Stimulated activated CD8-positive, alpha-beta memory T cell treated with anti-CD3 and anti-CD28 coated beads, Interleukin-12 subunit alpha, Interleukin-12 subunit beta, amount 100 ng/mL, for 4 hours (primary cell): ENCODE measurements at places on chromosomes 6 and 20.

DNA sequence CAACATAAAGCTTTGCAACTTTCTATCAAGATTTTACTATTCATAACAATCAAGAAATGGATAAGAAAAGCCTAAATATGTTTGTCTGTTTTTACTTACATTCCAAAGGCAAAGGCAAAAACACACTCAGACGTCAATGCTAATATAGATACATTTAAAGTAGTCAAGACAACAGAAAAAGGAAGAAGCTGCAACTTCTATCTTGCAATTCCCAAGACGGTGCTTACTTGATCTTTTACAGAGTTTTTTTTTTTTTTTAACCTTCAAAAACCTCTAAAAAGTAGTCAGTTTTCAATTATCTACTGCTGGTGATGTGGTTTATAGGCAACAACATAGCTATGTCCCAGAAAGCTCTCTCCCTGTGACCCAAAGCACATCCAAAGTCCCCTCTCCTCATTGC, 58.1 kb downstream of the EPB41L2 start:
- no peak for DNase-seq

GRCh38 chr6:56637640-56638039, 5.0 kb downstream of the DST start:
- DNase-seq, result no peak

- no peak for DNase-seq
Measured at GRCh38 chr6:5663259-5663658, 343.5 kb downstream of the NRN1 start.

DNA sequence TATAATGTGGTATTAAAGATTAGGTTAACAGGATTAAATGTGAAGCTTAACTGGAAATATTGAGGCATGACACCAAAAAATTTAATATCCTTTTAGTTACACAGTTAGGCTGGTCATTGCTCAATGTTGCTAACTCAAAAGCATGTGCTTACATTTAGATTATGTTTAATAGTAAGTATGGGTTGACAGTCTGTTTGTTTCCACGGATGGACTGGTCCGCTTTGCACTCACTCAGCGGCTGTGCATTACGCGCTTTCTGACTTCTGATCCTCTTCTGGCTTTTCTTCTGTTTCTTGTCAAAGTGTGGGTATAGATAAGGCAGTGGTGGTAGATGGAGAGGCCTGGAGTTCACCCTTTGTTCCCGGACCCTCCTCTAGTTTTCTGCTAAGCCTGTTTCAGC, 174.9 kb downstream of the RIMS1 start:
- DNase-seq, result no peak

- no peak for DNase-seq
Measured at GRCh38 chr20:63114006-63114692, 101.8 kb downstream of the YTHDF1 start.
